ENCODE measurements at places on chromosomes 6 and 20. TPM values are rescaled to one million over a fixed set of nuclear protein-coding genes. Genes with fewer than 3 reads are reported as not detected.

DNA sequence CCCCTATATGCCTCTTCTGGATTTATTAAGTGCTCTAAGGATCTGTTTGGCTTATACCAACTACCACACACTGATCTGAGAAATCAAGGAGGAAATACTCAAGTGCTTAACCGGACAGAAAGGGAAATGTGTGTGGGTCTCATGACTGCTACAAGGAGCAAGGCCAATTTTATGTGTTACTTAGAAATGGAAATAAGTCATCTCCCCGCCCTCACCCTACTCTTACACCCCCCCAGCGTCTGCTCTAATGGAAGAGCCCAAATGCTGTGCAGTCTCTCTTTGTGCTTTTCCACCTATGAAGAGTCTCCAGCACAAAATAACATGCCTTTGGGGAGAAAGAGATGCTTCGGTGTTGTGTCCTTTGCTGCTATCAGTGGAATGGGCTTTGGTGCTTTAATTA is 428.8 kb upstream of the ARID1B start:
- no peak for DNase-seq

DNA sequence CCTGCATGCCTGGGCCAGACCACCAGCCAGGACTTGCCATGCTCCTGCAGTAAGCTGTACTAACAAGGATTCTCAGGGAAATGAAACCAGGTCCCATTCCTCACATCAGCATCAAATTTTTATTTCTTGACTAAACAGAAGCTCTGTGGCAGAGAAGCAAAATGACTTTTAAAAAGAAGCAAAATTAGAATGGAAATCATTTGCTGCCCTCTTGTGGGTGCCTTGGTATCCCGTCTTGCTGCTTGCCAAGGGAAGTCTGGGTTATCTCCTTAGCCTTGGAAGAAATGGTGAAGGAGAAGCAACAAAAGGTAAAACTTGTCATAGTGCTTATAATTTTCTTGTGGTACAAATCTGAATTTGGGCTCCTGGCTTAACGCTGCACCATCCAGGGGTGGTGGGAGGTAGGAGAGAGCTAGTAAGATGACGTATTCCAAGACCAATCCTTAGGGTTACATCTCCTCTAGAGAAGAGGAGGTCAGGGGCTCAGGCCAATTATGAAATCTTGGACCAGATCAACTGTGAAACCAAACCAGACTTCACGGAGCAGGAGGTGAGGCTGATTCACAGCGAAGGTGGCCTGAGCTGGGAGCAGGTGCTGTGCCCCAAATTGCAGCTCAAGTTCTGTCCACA is 107.5 kb downstream of the FAXC start:
- no peak for DNase-seq

GRCh38 chr20:50331469-50332363 is 141.1 kb downstream of the CEBPB start:
- no peak for DNase-seq

- DNase-seq: no peak
These were observed 123.0 kb downstream of the BANF2 start for GRCh38 chr20:17822540-17823408.

DNA sequence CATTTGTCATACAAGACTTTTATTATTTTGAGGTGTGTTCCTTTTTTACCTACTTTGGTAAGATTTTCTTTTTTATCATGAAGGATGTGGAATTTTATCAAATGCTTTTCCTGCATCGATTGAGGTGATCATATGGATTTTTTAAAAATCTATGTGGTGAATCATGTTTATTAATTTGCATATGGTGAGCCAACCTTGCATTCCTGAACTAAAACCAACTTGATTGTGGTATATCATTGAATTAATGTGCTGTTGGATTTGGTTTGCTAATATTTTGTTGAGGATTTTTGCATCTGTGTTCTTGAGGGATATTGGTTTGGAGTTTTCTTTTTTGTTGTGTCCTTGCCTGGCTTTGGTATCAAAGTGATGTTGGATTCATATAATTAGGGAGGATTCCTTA is 848.1 kb upstream of the EYS start:
- DNase-seq: no peak

GRCh38 chr6:154824076-154824475 is 90.9 kb downstream of the SCAF8 start:
- DNase-seq: no peak

- DNase-seq: no peak
These were observed 289.4 kb upstream of the STXBP5 start for GRCh38 chr6:146914489-146915483.

- no peak for DNase-seq
These were observed 35.3 kb upstream of the CDKN1A start for GRCh38 chr6:36642913-36643817.

Gene SNAP25
- 0.67 TPM for total RNA-seq

DNA sequence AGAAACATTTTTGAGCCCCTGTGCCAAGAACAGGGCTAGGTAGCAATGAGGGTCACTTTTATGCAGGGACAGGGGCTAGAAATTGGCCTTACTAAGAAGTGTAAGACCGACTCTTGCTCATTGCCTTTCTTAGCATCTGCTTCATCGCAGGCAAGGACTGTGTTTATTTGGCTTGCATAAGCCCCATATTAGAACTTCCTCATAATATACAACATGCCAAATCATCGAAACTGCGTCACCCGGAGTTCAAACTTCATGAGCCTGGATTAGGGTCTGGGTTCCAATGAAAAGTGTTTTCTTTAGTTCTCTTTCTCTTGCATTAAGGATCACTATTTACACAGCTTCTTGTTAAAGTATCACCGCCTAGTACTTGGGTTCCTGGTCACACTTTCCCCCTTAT is 977 bp upstream of the SMAP1 start:
- DNase-seq: no peak

- no peak for DNase-seq
These were observed 179.8 kb downstream of the FOXA2 start for GRCh38 chr20:22404419-22405170.

DNA sequence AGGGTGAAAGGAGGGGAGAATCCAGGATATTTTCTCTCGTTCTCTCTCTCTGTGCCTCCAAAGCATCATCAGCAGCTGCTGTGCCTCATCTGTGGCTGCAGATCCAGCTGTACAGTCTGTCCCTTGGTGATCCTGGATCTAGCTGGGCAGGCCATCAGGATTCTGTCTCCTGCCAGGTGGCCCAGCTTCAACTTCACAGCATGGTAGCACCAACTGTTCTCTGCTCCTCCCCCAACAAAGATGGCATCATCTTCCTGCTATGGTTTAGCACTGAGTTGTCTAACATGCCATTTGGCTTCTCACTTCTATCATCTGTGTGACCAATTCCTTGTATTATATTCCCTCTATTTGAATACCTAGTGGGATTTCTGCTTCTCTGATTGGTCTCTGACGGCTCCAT is 28.6 kb upstream of the ARFGEF2 start:
- no peak for DNase-seq

DNA sequence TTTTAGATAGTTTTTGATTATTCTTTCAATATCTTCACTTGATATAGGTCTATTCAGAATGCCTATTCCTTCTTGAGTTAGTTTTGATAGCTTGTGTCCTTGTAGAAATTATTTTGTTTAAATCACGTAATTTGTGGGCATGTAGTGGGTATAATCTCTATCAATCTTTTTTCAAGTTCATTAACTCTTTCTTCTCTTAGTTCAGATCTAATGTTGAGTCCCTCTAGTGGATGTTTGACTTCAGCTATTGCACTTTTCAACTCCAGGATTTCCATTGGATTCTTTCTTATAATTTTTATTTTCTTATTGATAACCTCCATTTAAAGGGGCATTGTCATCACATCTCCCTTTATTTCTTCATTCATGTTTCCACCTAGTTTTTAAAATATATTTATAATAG is 135.6 kb downstream of the COL12A1 start:
- DNase-seq: no peak

Gene NXT1
- total RNA-seq: 39.3 TPM

GRCh38 chr6:39195792-39196385 is 33.4 kb downstream of the KCNK5 start:
- no peak for DNase-seq

Gene RFX6
- not detected for total RNA-seq

Gene MCHR2
- not detected for total RNA-seq

- no peak for DNase-seq
These were observed 137.9 kb upstream of the KCNG1 start for GRCh38 chr20:51160821-51161220.

DNA sequence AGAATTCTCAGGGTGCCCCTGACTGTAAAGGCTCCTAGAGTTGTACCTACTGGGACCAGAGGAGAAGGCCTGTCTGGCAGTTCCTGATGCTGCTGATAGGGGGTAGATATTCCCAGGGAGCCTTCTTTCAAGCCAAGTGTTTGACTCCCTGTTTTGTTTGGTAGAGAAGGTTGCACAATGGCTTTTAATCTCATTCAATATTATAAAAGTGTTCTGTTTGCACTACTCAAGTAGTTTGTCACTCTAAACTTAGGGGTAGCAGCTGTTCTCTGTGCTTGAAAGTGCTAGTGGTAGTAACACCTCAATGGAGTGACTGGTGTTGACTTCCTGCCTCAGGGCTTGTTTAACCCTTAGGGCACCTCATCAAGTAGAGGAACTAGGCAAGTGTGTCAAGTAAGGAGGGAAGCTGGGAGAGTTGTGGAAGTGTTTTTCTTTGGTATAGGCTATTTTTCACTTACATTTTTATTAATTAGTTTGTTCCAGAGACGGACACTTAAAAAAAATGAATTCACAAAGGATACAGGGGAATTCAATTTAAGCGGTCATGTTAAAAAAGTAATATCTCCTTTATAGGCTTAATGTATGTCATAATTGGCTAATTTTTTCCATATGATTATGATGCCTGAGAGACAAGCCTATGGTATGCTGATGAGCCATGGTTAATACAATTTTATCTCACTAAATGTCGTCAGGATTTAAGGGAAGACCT is 38.1 kb downstream of the BICRAL start:
- no peak for DNase-seq

- DNase-seq: no peak
These were observed 41.9 kb upstream of the TMEM170B start for GRCh38 chr6:11495565-11496145.

DNA sequence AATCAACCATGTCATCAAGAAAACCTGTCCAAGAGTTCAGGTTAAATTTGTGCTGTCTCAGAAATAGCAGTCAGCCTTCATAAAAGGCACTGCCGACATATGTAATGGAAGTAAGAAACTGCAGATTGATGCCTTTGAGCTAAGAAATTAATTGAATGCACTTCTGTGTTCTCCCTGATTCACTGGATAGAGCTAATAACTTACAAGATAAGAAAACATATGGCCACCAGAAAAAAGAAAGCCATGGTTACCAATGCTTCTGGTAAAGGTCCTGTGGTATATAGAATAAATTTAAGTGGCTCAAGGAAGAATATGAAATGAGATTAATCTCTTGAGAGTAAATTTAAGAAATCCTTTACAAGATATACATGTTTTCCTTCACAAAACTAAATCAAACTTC is 242.5 kb upstream of the UFL1 start:
- no peak for DNase-seq

- no peak for DNase-seq
These were observed 64.1 kb upstream of the RPS6KA2 start for GRCh38 chr6:166691199-166691598.

Gene MYBL2
- total RNA-seq: 80.3 TPM

- no peak for DNase-seq
These were observed 70.4 kb downstream of the FYN start for GRCh38 chr6:111802720-111803330.

Gene STMN3
- 17.3 TPM for total RNA-seq

GRCh38 chr6:332671-333070 is 40.4 kb downstream of the DUSP22 start:
- DNase-seq: no peak

Gene NKAPL
- total RNA-seq: not detected

Gene BNIP5
- total RNA-seq: not detected

Gene MYB
- total RNA-seq: 19.7 TPM

Gene KIF3B
- 39.4 TPM for total RNA-seq

Gene BPI
- total RNA-seq: not detected

Gene ZNF311
- total RNA-seq: 1.3 TPM

Gene SIRPD
- total RNA-seq: not detected

DNA sequence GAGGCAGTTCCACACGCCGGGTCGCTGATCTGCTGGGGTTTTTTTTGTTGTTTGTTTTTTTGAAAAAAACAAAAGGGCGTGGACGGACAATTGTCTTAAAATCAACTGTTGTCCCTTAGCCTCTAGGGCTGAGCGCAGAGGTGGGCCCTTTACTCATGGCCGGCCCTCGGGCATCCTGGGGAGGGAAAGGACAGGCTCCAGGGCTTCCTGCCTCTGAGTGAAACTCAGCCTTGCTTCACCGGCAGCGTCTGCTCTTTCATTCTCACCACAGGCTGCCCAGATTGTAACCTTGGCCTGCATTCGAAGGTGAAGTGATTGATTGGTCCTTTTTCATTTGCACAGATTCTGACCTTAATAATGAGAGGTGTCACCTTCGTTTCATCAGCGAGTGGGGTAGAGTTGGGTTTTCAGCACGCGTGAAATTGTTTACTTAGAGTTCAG is 797 bp downstream of the SMIM13 start:
- peak; percentile 70 for DNase-seq

- DNase-seq: no peak
These were observed 32.4 kb upstream of the SNX9 start for GRCh38 chr6:157790548-157791160.

Data from activated CD4-positive, alpha-beta memory T cell treated with anti-CD3 and anti-CD28 coated beads for 36 hours (primary cell).